ENCODE measurements at places on chromosomes 4 and X.

GRCh38 chrX:97705936-97706335, 822.2 kb downstream of the RPA4 start:
- no peak for DNase-seq

DNA sequence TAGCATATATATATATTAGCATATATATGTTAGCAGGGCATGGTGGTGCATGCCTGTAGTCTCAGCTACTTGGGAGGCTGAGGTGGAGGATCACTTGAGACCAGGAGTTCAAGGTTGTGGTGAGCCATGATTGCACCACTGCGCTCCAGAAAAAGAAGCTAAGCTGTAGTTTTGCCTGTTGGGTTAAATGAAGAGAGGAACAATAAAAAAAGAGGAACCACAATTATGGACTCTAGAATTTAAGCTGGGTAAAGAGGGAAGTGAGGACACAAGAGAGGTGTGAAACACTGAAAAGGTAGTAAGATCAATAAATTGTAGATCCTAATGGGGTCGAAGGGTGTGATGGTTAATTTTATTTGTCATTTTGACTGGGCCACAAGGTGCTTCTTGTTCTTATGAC, 40.5 kb upstream of the HSD17B10 start:
- no peak for DNase-seq

- DNase-seq, result no peak
Observed at GRCh38 chr4:181685461-181685860, 557.7 kb upstream of the TENM3 start.

DNA sequence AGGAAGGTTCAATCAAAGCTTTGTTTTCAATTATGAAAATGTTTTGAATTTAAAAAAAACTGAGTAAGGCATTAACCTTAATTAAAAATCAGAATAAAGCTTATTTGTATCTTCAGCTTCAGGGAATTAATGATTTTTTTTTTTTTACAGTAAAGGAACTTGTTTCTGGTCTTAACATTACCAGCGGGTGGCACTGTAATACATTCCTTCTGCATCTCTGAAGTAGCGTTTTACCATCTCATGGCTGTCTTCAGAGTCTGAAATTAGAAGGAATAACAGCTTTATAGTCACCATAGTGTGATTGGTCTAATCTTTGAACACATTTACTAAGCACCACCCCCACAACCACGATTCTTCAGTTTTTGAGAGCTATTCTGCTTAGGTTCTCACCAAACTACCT, 102.6 kb downstream of the IL1RAPL2 start:
- no peak for DNase-seq

GRCh38 chrX:153844509-153845082, 14.3 kb upstream of the PDZD4 start:
- DNase-seq, result no peak

DNA sequence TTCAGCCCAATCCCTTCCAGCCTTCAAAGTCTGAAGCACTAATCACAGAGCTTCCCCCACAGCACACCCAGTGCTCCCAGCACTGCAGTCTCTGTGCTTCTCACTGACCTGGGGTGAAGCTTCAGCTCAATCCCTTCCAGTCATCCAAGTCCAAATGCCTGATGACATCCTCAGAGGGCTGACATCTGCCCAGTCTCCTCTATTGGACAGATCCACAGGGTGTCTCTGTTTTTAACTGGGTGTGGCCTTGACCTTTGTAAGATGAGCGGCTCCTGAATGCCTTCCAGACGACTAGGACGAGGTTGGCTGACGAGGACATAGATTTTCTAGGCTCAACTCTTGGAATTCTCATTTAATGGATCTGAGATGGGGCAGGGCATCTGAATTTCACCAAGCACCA, 7.6 kb upstream of the SLC2A9 start:
- no peak for DNase-seq

GRCh38 chr4:7598939-7599790, 164.4 kb upstream of the PSAPL1 start:
- no peak for DNase-seq

DNA sequence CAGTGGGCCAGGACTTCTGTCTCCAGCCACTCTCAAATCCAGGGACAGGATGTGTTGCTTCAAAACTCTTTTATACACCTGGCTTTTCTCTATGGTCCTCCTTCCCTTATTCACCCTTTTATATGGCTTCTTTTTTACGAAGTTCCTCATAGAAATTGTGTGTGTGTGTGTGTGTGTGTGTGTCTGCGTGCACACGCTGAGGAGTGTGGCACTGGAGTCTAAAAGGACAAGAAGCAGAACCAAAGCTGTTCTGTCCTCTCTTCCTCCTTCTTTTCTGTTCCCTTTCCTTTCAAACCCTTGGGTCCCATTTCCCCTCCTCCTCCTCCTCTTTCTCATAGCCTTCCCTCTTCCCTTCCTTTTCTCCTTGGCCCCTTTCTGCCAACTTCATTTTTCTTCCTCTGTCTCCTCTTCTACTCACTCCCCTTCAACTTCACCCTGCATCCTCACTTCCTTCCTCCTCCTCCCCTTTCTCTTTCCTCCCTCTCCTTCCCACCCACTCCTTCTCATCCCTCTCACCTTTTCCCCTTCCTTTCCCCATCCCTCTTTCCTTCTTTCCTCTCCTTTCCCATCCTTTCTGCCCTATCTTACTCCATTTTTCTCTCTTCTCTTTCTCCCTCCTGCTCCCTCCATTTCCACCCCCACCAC, 360.5 kb downstream of the MID1IP1 start:
- DNase-seq, result no peak

DNA sequence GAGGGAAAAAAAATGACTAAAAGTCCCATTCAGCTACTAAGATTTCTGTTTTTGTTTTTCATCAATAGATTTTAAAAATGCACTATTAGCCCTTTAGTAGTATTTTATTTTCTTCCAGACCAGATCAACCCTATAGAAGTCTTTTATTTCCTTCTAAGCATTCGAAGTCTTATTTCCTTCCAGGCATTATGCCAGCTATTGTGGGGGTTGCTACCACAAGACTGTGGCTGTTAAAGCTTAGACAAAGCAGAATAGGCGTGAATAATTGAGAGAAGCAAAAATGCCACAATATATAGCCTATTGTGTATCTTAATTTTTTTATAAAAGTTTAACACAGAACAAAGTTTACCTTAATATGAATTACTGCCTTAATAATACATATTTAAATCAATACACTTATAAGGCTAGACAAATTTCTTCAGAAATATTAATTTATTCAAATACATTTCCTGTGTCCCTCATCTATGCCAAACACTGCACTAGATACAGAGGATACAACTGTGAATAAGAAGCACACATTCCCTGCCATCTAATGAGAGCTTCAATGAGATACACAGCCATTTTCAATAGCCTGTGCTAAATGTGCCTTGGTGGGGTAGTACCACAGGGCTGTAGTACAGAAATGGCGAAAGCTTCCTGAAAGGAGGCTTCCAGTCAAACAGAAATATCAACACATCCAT, 33.1 kb downstream of the SLC10A7 start:
- no peak for DNase-seq

- no peak for DNase-seq
Observed at GRCh38 chr4:110544594-110544993, 68.6 kb downstream of the ENPEP start.

DNA sequence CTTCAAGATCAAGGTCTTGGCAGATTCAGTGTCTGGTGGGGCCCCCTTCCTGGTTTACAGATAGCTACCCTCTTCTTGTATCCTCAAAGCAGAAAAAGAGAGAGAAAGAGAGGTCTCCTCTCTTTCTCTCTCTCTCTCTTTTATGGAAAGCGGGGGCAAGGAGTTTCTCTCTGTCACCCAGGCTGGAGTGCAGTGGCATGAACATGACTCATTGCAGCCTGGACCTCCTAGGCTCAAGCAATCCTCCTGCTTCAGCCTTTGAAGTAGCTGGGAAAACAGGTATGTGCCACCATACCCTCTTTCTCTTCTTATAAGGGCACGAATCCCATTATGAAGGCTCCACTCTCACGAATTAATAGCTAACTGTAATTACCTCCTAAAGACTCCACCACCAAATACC, 20.2 kb downstream of the RAB9B start:
- DNase-seq, result no peak

DNA sequence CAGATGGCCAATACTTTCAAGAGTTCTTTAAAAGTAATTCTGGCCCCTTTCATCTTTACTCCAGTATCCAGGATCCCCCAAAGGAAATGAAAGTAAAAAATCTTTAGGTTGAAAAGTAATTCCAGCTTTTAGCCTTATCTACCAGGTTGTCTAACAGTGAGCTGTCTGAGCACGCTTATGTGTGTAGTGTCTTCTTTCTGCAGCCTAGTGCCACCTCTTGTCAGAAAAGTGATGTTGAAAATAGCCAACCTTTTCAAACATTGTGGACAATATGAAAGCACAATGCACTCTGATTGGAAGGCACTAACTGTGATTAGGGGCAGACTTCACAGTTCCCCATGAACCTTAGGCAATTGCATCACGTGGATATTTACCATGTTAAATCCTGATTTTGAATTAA, 92.1 kb downstream of the RELL1 start:
- DNase-seq, result no peak

- no peak for DNase-seq
Observed at GRCh38 chr4:133565379-133565778, 416.3 kb downstream of the PCDH10 start.

DNA sequence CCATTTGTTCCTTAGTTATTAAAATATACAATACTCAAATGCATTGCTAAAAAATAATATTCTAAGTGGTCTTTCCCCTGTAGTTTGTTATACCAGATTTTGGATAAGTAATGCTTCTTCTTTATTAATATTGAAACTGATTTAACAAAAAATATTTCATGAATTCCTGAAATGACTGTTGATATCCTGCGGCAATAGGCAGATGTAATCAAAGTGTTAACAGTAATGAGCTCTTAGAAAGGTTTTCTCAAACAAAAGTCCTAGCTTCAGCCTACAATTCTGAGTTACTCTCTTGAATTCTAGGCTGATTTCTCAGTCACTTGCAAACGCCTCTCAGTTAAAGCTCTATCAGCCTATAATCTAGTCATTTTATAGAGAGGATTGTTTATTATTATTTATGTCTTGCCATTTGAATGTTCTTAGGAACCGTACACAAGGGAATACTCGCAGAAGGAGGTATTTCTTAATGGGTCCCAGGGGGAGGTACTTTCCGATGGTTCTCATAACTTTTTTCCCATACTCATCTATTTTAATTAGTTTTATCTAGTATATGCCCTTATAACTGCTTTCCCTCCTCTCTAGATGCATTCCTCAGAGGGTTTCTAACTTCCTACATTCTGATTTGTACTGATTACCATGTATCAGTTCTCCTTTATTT, 96.8 kb downstream of the FNIP2 start:
- DNase-seq, result no peak

DNA sequence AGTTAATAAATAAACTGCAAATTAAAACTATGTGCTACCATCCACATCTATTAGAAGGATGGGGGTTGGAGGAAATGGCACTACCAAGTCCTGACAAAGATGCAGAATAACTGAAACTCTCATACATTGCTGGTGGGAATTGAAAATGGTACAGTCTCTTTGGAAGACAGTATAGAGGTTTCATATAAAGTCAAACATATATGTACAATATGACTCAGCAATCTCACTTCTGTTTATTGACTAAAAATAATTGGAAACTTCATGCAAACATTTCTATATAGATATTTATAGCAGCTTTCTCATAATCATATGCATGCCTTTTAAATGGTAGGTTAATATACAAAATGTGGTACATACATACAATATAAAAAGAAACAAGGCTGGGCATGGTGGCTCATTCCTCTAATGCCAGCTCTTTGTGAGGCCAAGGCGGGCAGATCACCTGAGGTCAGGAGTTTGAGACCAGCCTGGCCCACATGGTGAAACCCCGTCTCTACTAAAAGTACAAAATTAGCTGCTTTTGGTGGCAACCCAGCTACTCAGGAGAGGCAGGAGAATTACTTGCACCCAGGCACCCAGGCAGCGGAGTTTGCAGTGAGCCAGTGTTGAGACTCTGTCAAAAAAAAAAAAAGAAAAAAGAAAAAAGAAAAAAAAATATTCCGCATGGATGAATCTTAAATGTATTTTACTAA, 225.0 kb upstream of the CXXC4 start:
- no peak for DNase-seq

- DNase-seq, result no peak
Observed at GRCh38 chrX:128622296-128622695, 570.1 kb upstream of the ACTRT1 start.

DNA sequence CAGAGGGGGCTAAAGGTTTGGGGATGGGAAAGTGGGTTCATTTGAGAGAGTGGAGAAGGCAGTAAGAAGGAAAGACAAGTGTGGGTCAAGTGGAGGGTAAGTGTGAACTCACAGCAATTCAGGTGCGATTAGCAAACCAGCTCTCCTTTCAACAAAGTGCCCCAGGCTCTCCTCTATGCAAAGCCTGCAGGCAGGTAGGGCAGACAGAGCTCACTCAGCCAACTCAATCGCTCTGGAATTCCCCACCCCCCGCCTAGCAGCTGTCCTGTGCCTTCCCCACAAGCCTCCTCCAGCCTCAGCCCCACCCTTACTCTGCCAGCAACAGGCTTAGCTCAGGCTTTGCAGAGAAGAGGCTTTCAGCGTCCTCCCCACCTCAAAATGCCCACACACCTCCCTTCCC, 14.8 kb upstream of the MAMLD1 start:
- DNase-seq, result no peak

DNA sequence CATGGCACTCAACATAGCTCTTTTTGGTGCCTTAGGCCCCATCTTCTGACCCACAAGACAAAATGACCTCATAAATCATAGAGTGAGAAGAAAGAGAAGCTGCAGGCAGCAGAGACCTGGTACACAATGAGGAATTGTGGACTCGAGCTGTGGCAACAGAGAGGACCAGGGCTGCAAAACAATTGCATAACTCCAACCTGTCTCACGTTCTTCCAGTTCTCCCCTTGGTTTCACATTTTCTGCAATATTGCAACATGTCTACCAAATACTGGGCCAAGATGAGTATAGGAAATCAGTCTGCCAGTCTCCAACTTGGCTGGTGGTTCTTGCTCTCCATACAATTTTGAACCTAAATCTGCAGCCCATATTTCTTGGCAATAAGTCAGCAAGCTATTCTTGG, 105.3 kb downstream of the KDR start:
- no peak for DNase-seq

DNA sequence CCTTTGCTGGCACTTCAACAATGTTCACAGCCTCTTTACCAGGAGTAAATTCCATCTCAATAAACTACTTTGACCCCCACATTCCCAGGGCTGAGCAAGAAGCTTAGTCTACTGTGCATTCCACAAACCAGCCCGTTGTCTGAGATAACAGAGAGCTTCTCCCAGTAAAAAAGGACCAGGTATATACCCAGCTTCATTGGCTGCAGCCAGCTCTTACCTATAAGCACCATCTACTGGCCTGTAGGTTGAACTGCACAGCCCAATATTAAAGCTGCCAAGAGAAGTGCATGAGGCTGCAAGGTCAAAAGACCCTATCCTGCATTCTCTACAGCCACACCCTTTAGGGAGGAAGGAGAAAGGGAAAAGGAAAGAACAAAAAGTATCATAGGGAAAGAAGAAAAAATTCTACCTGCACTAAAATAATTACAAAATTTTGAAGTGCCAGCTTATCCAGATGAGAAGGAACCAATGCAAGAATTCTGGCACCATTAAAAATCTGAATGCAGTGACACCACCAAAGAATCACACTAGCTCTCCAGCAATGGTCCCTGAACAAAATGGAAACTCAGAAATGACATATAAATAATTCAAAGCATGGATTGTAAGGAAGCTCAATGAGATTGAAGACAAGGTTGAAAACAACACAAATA, 45.7 kb upstream of the INTU start:
- DNase-seq, result no peak

GRCh38 chrX:56231537-56232090, 542 bp upstream of the KLF8 start:
- no peak for DNase-seq

Measured in esophagus squamous epithelium (tissue), 5 donors.